Activated T-cell treated with anti-CD3 and anti-CD28 coated beads, Interleukin-2, amount 50 U/mL, for 72 hours (primary cell): ENCODE measurements at places on chromosomes 12 and 14. TPM values are rescaled to one million over a fixed set of nuclear protein-coding genes. Genes with fewer than 3 reads are reported as not detected.
A peak's percentile ranks its signal among the peaks of the same experiment; 100 is the strongest.

PRDM4 gene
- total RNA-seq, result 35.9 TPM

PRH2 gene
- not detected for total RNA-seq

WSCD2 gene
- total RNA-seq, result not detected

KLHDC1 gene
- total RNA-seq, result 5.5 TPM

DAO gene
- total RNA-seq, result not detected

LYZ gene
- total RNA-seq, result 0.37 TPM

TARBP2 gene
- total RNA-seq, result 40.7 TPM

C12orf54 gene
- 0.77 TPM for total RNA-seq

GRCh38 chr14:72609205-72609916, 284.5 kb downstream of the DPF3 start:
- no peak for DNase-seq

DNA sequence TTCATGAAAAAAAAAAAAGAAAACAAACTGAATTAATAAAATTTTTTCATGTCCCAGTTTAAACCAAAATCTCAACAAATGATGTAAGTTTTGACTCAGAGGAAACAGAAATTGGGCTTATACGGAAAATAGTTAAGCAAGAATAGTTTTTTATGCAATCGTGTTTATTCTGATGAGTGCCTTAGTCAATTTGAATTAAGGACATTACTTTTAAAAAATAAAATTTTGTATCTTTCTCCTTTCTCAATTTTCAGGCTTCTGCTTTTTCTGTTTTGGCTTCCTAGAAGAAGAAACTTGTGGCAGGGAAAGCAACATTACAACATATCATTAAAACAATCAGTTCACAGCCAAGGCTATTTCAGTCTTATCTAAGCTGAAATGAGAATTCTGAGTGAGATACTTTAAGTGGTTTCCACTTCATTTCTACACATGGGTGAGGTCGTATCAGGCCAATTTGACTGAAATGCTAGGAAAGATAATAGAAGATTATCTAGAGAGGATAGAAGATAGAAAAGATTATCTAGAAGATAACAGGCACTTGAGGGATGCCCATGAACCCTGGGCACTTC, 52.4 kb downstream of the BCL2L14 start:
- DNase-seq, result no peak

DNA sequence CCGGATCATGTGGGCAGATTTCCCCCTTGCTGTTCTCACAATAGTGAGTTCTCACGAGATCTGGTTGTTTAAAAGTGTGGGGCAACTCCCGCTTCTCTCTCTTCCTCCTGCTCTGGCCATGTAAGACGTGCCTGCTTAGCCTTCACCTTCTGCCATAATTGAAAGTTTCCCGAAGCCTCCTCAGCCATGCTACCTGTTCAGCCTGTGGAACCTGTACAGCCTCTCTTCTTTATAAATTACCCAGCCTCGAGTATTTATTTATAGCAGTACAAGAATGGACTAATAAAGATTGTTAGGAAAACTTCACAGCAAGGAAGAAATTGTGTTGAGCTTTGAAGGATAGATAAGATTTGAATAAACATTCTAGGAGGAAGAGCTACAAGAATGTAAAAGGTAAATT, 52.1 kb downstream of the KDM5A start:
- no peak for DNase-seq

- DNase-seq, result no peak
Observed at GRCh38 chr12:118190266-118190665, 54.3 kb downstream of the PEBP1 start.

- DNase-seq, result no peak
Observed at GRCh38 chr12:32049956-32050355, 56.7 kb upstream of the BICD1 start.

DNA sequence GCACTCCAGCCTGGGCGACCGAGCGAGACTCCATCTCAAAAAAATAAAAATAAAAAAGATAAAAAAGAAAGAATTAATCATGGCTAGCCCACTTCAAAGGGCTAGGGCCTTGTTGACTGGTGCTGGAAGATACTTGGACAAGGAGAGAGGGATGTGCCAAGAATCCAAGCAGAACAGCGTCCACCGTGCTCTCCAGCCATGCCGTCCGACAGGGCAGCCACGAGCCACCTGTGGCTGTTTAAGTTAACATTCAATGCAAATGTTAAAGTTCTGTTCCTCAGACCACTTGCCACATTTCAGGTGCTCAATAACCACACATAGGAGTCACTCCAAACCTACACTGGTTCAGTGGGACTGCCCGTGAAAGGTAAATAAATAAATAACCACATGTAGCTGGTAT, 21.4 kb downstream of the SLC6A13 start:
- no peak for DNase-seq

GRCh38 chr14:75842551-75842950, 139.2 kb downstream of the TGFB3 start:
- DNase-seq, result no peak

GRCh38 chr12:18640321-18640955, 97.4 kb downstream of the PLCZ1 start:
- DNase-seq, result no peak

- no peak for DNase-seq
Observed at GRCh38 chr12:84056-84455, 17.5 kb downstream of the IQSEC3 start.

DNA sequence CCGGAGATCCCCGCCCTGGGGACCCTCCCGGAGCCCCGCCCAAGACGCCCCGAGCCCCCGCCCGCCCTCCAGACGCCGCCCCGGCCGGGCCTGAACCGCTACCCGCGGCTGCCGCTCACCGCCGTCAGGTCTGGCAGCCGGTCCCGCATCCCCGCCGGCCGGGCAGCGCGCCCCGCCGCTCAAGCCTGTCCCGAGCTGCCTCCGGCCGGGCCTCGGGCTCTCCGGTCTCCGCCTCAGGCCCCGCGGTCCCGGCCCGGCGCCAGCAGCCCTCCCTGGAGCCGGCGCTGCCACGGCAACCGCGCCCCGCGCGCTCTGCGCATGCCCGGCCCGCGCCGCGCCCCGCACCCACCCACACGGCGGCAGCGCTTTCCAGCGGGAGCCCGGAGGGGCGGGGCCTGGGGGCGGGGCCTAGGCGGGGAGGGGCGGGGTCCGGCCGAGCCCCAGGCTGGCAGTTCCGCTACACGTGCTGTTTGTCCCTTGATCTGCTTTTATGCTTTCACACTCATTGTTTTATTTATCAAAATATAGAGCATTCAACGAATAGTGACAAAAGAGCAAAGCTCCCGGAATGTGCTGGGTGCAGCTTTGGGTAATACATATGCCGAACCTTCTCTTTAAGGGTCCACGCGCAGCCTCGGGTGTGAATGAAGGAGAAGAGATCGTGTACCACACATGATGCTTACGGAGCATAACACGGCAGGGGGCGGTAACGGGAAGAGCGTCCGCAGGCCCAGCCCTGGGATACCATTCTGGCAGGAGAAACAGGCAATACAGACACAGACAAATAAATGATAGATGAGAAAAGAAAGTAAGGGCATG, at the start of gene STX2:
Gene STX2 (minus strand): TSS at position 300 of the 819 bp plus-strand sequence. CDS start 151 bp downstream, at position 149.
- DNase-seq, result peak; percentile 91

DNA sequence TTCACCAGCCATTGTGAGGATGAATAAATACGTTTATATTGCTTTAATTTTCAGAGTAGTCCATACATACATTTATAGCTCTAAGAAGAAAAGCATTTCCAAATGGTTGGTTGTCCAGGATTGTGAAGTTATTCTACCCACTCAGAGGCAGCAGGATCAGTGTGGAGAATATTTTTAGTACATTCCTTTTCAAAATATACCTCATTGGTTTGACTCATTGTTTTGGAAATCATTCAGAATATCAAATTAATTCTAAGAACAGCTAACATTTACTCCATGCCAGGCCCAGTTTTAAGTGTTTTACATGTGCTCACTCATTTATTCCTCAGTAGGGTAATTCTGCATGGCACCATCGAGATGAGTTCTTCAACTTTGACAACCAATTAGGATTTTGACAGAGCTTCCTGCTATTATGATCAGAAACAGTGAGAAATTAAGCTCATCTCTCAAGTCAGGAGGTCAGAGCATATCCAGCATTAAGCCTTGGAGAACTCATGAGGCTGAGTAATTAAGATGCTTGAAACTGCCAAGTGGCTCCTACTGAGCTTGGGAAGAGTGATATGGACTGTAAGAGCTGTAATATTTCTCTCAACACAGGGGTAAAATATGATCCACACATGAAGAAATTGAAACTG, 153.3 kb upstream of the CLEC14A start:
- DNase-seq, result no peak

DNA sequence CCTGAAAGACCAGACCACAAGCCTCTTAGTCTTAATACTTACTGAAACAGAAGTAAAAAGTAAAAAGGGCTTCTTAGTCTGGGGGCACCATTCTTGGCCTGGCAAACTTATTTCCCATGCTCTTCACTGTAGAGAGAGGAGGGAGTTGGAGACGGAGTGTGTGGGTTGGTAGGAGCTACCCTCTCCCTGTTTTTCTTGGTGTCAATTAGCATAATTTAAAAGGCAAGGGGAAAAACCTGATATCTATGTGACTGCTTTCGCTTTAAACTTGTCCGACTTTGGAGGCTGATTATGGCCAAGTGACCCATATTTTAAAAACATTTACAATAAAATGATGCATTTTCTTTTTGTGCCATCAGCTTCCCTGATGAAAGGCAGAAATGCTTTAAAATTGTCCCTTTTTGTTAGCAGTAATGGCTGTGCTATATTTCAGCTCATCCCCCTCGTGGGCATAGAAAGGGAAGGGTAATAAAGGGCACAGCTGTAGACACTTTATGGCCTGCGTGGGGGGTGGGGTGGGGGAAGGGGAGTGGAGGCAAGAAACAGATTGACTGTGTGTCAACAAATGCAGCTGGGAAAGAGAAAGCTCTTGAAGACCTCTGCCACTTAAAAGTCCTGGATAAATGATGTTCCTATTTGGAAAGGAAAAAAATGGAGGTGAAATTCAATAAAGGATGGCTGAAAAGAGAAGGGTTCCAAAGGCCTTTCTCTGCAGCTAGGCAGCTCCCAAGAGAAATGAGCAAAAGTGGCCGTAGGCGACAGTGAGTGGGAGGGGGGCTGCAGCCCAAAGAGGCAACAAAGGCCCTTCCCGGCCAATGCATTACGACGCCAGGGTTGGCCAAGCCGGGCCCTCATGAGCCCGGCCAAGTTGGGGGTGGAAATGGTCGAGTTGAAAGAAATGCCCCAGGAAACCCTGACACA, 57.5 kb upstream of the TMEM263 start:
- no peak for DNase-seq

DNA sequence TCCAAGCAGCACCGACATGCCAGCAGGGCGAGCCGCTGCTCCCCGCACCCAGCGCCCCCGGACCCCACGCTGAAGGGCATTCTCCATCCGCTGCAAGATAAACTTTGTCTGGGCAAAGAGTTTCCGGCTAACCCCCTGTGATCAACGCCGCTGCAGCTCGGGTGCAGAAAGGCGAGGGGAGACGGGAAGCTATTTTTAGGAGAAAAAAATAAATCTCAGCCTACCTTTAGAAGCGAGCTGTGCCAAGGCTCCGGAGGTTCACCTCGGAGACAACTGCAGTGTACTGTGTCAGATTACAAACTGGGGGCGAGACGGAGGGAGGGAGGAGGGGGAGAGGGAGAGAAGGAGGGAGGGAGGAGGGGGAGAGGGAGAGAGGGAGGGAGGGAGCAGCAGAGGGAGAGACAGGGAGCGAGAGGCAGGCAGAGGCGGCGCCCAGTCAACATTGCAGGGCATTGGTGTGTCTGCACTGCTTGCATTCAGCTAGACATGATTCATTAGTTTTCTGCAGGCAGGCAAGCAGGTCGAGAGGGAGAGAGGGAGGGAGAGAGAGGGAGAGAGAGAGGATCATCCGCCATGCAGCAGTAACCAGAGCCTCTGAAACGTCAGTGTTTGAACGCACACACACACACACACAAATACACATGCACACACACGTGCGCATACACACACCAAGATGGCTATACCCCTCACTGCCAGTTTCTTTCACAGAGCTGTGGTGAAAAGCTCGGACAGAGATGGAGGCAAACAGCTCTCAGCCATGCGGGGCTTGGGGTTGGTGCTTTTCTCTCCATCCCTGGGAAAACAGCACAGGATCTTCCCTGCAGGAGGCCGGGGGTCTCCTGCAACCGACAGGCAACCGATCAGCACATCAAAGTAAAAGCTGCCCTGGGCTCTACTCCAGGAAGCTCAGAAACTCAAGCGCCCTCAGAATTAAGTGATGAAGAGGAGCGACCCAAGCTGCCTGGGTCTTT, at the start of gene RIMBP2:
Gene RIMBP2 (minus strand): TSS at position 302 of the 971 bp plus-strand sequence. CDS start 237,286 bp downstream, outside the sequence.
- no peak for DNase-seq

- DNase-seq, result no peak
Observed at GRCh38 chr12:42582050-42582449, 7.5 kb downstream of the PRICKLE1 start.

DNA sequence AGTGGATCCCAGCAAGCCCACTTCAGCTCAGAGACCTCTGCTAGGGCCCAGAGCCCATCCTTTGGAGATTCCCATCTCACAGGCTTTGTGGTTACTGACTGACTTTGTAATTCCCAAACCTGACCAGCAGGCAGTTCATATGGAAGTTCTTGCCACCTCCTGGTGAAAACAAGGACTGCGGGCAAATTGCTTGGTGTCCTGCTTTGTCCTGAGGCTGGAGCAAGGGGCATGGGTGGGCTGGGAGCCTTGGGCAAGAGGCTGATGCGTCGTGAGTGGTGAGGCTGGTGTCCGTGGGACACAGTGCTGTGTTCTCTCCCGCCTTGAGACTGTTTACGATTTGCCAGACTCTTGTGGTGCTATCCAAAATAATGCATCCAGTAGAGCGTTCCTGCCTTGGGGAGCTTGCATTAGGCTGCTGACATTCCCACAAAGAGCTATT, 91.0 kb downstream of the LRRC74A start:
- DNase-seq, result no peak

DNA sequence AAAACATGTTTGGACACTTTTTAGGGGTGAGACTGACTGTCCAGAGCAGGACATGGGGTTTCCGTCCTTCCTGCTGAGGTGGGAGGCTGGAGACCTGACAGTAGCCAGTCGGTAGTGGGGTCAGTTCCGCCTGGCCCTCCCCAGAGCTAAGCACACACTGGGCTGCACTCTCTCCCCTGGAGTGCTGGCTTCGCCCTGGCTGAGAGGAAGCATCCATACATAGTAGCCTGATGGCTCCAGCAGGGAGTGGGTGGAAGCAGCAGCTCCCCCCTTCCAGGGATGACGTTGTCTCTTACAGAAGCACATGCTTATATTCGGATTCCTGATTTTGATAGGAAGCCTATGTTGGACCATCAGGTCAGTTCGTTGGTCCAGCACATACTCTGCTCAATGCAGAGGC, 40.4 kb downstream of the SFSWAP start:
- DNase-seq, result no peak
